ENCODE measurements at places on chromosomes 7 and 10.

GRCh38 chr10:46289209-46289810 lies 2.5 kb downstream of the ANTXRL start:
- no peak for DNase-seq

DNA sequence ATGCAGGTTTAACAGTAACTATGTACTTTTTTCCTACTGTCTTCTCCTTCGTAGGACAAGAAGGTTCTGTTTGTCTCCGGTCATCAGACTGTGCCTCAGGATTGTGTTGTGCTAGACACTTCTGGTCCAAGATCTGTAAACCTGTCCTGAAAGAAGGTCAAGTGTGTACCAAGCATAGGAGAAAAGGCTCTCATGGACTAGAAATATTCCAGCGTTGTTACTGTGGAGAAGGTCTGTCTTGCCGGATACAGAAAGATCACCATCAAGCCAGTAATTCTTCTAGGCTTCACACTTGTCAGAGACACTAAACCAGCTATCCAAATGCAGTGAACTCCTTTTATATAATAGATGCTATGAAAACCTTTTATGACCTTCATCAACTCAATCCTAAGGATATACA lies 2.4 kb downstream of the DKK1 start:
- DNase-seq, result no peak

GRCh38 chr7:149500201-149500600 lies 2.6 kb upstream of the ZNF746 start:
- DNase-seq, result no peak

- no peak for DNase-seq
Measured at GRCh38 chr10:113866551-113867394, 12.3 kb downstream of the NHLRC2 start.

DNA sequence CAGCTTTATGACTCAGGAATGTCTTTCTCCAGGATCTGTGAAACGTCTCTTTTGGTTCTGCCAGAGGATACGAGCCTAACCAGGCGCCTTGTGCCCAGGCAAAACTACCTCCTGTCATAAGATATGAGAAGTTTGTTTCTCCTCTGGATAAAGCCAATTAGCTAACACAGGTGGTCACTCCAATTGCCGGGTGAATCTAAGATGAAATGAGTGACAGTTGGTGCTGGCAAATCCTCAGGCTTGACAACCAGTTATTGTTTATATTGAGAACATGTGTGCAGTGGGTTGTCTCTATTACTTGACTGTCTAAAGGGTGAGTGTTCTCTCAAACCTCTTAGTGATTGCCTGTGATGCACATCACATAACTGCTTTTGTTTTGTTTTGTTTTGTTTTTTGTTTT lies 449.1 kb downstream of the XPNPEP1 start:
- DNase-seq, result no peak

DNA sequence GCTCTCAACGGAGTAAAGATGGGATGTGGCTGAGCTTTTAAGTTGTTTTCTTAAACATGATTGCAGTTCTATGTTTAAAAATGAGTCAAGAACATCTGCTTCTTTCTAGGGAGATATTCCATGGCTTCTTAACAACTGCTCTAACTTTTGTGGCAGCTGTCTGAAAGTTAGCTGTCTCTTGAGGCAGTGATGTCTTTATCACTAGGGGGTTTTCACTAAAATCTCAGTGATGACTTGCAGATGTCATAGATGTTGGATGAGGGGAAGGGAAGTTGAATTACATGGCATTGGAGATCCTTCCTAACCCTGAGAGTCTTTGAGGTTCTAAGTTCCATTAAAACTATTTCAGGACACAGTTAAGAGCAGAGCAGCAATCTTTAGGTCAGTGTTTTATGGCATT lies 43.5 kb downstream of the PRKG1 start:
- DNase-seq, result no peak

- peak; percentile 66 for DNase-seq
Measured at GRCh38 chr10:78960316-78960800, 108.4 kb upstream of the ZMIZ1 start.

DNA sequence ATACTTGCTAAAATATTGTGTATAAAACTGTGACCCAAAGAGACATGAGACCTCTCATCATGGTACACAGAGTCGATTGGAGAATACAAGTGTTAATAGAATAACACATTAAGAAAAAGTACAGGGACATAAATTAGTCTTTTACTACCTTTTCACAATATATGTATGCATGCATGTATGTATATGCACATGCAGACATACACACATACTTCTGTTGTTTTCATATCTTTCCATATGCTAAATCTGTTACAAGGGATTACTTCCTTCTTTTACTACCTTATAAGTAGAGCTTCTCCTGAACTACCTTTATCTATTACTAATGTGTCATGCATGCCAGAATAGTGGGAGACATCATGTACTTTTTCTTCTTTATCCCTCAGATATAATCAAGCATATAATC lies 131.6 kb downstream of the GPR158 start:
- no peak for DNase-seq

DNA sequence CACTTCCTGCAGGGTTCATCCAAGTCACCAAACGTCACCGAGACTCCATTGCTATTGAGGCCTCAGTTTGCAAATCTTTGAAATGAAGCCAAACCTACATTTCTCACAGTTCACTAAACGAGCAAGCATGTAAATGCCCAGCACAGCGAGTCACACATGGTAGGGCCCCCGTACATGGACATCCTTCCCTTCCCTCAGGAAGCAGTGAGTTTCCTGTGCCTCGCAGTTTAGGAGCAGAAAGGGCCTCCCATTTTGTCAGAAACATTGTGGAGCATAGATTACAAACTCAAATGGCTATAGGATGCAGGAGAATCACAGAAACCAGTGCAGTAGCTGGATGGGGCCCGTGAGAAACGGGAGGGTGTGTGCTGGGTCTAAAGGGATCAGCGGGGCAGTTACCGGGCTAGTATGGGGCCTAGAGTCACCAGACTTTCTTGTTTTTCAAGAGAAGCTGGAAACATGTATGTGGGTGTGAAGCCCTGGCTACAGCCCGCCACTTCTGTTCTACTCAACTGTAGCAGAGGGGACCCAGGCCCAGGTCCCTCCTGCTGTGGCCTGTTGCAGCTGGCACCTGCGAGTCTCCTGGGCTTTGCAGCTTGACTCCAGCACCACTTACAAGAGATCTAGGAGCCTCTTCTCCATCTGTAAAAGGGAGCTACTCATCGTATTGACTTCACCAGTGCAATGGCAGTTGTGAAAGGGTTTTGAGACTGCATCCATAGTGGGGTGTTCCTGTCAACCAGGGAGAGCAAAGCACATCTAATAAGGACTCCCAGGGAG lies 14.2 kb upstream of the SLC18A3 start:
- DNase-seq, result no peak

- no peak for DNase-seq
Measured at GRCh38 chr10:6197321-6197720, 5.4 kb upstream of the PFKFB3 start.

GRCh38 chr7:46835556-46835955 lies 746.4 kb downstream of the TNS3 start:
- DNase-seq, result no peak

DNA sequence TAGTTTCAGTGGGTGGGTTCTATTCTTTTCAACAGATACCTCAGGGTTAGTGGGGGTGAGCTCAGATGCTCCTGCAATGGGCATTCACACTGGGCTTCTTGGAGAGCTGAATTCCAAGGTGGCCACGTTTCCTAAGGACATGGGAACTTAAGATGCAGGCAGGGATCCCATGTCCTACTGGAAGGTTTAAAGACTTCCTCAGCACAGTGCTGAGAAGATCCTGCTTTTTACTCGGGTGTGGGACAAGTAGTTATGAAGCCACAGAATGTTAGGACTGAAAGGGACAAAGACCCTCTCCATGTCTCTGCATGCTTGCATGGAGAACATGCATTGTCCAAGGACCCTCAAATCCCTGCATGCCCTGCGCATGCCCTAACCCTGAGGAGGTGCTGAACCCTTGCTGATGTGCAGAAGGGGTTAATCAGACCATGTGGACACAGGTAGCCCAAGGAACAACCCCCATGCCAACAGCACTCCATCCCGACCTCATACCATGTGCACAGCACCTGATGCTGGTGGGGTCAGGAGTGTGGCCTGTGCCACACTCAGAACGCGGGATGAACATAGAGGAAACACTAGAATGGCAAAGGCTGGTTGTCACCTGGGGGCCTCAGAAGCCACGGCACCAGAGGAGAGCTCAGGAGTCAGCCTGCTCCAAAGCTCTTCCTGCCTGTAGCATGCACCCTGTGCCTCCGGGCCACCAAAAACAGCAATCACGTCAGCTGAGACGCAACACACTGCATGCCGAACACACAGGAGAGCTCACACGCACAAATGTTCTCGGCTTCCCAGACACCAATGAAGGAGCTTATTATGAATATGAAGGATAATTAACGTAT lies 15.2 kb downstream of the IL2RA start:
- no peak for DNase-seq

DNA sequence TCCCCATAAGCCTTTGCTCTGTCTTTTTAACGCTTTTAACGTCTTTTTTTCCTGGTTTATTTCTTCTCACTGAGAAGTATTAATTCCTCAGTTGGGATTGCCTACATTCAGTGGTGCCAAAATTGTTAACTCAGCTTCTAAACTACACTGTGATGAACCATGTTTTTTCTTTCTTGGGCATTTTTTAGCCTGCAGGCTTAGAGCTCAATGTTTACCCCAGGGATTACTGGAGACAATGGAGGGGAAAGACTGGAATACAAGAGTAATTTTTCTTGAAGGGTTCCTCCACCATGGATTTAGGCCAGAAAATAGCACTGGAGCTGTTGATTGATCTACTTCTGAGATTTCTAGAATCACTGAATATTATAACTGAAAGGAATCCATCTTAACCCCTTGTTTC lies 19.8 kb downstream of the STAMBPL1 start:
- DNase-seq, result no peak

Measured in transverse colon (tissue), 4 donors.